ENCODE measurements at places on chromosomes 3 and 15.

GRCh38 chr3:106088304-106088703 is 219.5 kb upstream of the CBLB start:
- no peak for DNase-seq

GRCh38 chr15:52254391-52254790 is 41.2 kb downstream of the MYO5C start:
- no peak for DNase-seq

GRCh38 chr3:13479332-13479581 is 849 bp upstream of the HDAC11 start:
- no peak for DNase-seq

DNA sequence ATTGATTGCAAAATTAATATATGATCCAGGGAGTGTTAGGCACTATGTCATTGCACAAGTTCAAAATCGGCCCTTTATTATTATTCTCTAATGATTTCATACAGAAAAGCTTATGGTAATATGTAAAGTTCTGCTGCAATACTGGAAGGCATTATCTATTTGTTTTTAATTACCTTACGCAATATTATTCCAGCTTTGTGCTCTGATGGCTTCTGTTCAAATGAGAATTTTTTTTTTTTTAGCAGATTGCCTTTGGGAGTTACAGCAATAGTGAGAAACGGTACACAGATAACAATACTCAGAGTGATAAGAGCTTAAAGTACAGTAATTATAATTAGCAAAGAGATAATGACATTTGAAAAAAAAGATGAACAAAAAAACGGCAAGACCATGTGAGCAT is 602.2 kb upstream of the ALCAM start:
- DNase-seq: no peak

- no peak for DNase-seq
Measured at GRCh38 chr3:61684386-61684785, 123.0 kb downstream of the PTPRG start.
